ENCODE measurements at places on chromosomes 6 and 20. TPM values are rescaled to one million over a fixed set of nuclear protein-coding genes. Genes with fewer than 3 reads are reported as not detected.

MAP1LC3A gene
- 14.7 TPM for total RNA-seq

GMPR gene
- total RNA-seq = 37.7 TPM

NFKBIL1 gene
- 22.9 TPM for total RNA-seq

TOX2 gene
- total RNA-seq = 0.25 TPM

FOXQ1 gene
- 0.06 TPM for total RNA-seq

RRP36 gene
- 100.0 TPM for total RNA-seq

CLIC5 gene
- total RNA-seq = not detected

POM121L2 gene
- total RNA-seq = not detected

FUT9 gene
- total RNA-seq = not detected

WFDC10A gene
- not detected for total RNA-seq

TNFRSF6B gene
- total RNA-seq = 4.5 TPM

GJA10 gene
- not detected for total RNA-seq

SUMO4 gene
- 1.3 TPM for total RNA-seq

SAYSD1 gene
- total RNA-seq = 12.4 TPM

PKIB gene
- total RNA-seq = 0.40 TPM

HCK gene
- not detected for total RNA-seq

ADAM33 gene
- 29.2 TPM for total RNA-seq

ZNF831 gene
- not detected for total RNA-seq

CTCFL gene
- total RNA-seq = not detected
